Cardiac fibroblast (primary cell): ENCODE measurements at places on chromosomes 5 and 9.

GRCh38 chr5:149961957-149962409 lies 1.4 kb downstream of the SLC26A2 start:
- peak; percentile 79 for DNase-seq

- no peak for DNase-seq
Observed at GRCh38 chr5:167937635-167937998, 353.8 kb upstream of the WWC1 start.

DNA sequence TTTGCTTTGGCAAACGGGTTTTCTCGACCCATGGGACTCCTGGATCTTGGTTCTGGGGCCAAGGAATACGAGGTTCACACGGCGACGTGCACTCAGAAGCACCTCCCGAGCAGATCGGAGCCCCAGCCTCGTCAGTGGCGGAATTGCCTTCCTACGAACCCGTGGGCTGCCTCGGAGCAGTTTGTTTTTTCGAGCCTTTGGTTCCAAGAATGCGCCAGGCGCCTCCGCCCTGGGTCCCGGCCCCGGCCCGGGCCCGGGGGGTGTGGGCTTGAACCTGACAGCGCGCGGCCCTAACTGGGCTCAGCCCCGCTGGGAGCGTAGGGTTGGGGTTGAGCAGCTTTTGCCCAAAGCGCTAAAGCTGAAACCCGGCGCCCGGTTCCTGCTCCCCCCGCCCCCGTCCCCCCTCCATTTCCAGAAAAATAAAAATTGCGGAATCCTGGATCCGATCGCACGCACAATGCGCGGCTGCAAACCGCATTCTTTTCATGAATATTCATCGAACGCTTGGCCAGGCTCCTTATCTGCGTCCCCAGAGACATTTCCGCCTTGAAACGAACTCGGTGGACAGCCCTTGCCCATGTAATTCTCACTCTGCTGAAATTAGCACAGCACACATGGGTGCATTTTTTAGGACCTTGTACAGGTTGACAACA lies 1.0 kb downstream of the BASP1 start:
- DNase-seq: peak; percentile 90

DNA sequence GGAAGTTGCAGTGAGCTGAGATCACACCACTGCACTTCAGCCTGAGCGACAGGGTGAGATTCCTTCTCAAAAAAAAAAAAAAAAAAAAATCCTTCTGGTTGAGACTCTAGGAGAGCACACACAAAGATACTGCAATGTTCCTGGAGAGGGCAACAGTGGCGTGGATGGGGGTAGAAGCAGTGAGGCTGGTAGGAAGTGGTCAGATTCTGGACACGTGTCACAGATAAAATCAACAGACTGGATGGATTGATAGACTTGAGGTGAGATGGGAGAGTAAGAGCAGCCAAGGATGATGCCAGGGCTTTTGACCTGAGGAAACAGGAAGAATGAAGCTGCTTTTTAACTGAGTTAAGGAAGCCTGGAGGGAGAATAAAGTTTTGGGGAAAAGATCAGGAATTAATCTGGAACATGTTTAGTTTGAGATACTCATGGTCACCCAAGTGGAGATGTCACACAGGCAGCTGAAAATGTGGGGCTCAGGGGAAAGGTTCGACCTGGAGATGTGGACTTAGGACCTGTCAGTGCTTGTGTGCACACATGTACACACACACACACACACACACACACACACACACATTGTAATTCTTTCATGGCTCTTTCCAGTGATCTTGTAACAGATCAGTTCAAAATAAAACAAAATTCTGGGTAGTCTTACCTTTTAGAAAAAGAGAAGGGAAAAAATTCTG lies 88.1 kb downstream of the FANCC start:
- no peak for DNase-seq

- DNase-seq: peak; percentile 41
Observed at GRCh38 chr9:98774746-98775145, 21.6 kb downstream of the ANKS6 start.

GRCh38 chr9:122020398-122020797 lies 72.7 kb downstream of the TTLL11 start:
- DNase-seq: peak; percentile 47

DNA sequence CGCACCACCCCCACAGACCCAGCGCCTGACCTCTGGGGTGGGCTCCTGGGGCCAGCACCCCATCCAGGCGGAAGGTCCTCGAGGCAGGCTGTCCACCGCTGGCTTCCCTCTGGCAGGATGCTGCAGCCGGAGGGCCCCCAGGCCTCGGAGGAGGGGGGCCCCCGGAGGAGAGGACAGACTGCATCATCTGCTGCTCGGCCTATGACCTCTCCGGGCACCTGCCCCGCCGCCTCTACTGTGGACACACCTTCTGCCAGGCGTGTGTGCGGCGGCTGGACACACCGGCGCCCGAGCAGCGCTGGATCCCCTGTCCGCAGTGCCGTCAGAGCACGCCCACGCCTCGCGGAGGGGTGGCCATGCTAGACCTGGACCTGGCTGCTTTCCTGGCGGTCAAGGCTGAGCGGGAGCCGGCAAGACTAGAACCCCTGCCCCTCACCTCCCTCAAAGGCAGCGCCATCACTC lies 1.2 kb downstream of the RNF224 start:
- DNase-seq: no peak

GRCh38 chr9:82549174-82549821 lies 513.6 kb downstream of the RASEF start:
- no peak for DNase-seq

DNA sequence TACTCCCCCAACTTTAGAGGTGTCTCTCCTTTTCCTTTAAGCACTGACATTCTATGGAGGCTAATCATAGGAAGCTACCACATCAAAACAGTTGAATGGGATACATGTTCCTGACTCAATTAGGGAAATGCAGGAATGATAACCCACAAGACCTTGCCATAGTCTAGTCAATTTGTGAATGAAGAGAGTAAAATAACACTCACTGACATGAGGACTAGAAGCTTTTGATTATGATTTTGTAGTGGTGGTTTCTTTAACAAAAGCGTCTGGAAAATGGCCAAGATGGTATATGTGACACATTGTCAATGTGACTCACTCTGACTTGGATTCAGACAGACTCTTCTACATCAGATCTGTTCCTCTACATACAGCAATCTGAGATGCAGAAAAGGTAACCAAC lies 13.7 kb upstream of the PRELID2 start:
- no peak for DNase-seq

DNA sequence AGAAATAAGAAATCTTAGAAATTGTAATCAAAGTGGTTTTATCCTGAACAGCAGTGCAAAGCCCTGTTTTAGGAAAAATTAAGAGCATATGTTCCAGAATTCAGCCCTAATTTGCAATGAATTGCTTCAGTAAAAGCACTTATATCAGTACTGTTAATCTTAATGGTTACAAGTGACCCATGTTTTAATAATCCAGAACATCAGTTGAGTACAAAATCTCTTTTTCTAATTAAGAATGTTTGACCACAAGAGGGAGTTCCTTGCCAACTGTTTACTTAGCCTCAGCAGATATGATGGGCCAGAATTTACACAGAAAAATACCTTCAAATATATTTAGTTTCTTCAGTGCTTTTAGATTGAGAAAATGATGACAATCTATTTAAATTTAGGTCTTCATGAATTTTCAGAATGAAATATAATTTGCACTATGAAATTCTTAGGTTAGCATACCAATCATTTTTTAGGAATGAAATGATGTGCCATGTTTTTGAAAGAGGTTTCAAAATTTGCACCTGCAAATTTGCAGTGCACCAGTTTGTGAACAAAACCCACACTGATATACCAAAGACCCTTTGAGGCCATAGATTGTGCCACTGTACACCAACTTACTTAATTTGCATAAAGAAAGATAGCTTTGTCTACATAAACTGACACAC lies 926.3 kb upstream of the ARRDC3 start:
- DNase-seq: peak; percentile 67

GRCh38 chr5:120354126-120354525 lies 110.0 kb upstream of the PRR16 start:
- DNase-seq: no peak

DNA sequence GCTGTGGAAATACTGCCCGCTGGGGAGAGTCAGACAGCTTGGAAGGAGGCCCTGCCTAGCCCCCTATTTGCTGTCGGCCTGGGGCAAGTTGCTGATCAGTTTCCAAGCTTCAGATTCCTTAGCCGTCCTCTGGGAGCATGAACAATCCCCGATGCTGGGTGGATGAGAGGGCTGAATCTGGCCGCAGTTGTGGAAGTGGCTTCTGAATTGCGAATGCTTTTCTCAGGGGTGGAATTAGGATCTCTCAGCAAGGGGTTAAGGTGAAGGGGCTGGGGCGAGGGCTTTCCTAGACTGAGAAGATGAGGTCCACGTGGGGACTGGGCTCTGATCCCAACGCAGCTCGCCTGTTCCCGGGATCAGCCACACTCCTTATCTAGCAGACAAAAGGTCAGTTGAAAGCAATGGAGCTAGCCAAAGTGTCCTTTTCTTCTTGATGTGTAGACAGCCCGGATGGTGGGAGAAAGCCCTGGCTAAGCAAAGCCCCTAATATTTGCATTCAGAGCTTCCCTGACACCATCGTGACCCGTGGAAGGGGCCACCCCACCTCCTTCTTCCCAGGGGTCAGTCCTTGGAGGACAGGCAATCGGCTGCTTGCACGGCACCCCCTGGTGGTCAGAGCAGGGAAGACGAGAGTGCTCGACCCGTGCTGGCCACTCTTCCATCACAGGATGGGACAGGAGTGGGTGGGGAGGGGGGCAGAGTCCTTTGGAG lies 54.9 kb downstream of the COL15A1 start:
- peak; percentile 93 for DNase-seq

GRCh38 chr5:73729329-73729728 lies 103.3 kb downstream of the ARHGEF28 start:
- DNase-seq: no peak

DNA sequence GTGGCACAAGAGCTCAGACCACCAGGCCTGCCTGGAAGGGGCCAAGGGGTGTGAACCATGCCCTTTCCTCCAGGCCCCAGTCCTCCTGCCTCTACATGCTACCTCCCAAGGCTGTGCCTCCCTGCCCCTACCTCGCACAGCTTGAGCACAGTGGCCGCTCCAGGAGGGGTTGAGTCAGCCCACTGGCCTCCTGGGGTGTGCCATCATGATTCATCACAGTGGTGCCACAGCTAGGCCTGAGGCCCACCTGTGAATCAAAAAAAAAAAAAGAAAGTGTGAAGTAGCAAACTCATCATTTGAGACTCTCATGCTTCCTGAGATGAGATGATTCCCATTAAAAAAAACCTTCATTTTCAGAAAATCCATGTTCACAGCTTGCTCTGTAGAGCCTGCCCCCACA lies 240.5 kb downstream of the HSPA4 start:
- DNase-seq: no peak

DNA sequence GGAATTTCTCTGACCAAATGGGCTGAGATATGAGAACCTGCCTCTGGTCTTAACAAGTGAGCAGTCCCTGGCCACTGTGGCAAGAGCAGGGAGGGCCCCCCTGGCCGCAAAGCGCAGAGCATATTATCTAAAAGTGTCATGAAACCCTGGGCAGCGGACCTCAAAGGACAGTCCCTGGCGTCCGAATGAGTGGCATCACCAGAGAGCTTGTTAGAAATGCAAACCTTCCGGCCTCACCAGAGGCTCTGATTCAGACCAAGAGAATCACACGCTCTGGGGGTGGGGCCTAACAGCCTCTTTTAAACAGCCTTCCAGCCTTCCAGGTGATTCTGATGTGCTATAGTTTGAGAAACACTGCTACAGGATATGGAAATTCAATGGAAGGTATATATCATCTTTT lies 10.9 kb downstream of the PTPN3 start:
- DNase-seq: no peak

- DNase-seq: no peak
Observed at GRCh38 chr5:132011622-132012343, at the start of gene ACSL6. TSS of gene ACSL6 (minus strand) at chr5:132011658. CDS start at chr5:132011553, 105 bp downstream.

DNA sequence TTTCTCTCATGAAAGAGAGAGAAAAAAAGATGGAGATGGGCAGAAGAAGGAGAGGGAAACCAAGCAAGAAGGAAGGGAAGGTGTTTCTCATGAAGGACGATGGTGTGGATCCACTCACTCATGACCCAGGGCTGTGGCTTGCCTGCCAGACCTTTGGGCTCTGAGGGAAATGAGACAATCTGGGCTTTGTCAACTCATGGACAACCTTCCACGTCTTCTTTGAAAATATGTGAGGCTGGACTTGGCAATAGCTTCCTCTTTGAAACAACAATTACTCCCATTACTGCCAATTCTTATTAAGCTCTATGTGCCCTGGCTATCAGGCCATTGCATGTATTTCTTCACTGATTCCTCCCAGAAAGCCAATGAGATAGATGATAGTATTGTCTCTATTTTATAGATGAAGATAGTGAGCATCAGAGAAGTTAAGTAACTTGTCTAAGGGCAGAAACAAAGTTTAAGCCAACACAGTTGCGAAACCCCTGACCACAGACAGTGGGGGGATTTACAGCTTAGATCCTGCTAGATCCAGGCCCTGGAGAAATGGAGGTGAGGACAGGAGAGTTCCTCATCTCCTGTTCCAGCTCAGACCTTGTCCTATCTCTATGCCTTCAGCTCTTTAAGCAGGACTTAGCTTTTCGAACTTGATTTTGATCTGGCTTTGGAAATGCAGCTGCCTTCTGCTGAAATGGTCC lies 132.4 kb downstream of the GCNT1 start:
- peak; percentile 48 for DNase-seq

DNA sequence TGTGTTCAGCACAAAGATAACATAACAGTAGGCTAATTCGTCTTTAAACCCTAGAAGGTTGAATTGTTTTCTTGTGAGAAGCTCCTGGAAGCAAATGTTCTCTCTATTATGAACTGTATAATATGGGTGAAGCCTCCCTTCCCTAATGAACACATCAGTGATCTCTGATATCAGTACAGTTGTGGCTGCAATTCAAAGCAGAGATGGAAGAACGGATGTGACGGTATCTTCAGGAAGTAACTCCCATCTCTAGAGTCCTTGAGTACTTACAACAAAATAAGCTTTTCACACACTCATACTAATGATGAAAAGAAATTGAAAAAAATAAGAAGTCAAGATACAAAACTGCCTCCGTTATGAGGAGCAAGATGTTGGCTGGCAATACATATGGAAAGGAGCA lies 4.5 kb downstream of the HCN1 start:
- no peak for DNase-seq

DNA sequence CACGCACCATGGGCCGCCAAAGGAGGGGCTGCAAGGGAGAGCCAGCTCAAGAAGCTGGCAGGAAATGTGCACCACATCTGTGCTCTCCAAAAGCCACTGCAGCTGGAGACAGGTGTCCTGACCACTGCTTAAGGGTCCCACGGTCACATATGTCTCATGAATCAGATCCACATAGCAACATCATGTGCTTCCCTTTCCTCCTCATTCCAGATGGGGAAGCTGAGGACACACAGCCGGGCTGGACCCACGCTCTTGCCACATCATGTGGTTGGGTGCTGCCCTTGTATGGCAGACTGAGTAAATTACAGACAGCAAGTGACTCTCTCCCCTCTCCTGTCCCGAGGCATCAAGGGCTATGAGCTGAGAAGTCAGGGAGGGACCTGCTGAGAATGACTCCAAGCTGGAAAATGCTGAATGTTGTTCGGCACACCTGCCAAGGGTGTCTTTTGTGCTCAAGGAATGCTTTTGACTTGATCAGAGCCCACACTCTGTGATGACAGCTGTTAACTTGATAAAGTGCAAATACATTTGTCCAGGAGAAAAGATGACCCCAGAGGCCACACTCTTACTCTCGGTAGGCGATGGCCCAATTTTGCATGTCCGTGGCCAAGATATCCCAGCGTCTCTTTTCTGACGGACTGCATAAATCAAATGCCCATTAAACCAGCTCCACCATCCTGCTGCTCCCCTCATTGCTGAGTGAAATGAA lies 58.2 kb downstream of the NSUN2 start:
- DNase-seq: no peak
